ENCODE measurements at places on chromosomes 4 and X.

DNA sequence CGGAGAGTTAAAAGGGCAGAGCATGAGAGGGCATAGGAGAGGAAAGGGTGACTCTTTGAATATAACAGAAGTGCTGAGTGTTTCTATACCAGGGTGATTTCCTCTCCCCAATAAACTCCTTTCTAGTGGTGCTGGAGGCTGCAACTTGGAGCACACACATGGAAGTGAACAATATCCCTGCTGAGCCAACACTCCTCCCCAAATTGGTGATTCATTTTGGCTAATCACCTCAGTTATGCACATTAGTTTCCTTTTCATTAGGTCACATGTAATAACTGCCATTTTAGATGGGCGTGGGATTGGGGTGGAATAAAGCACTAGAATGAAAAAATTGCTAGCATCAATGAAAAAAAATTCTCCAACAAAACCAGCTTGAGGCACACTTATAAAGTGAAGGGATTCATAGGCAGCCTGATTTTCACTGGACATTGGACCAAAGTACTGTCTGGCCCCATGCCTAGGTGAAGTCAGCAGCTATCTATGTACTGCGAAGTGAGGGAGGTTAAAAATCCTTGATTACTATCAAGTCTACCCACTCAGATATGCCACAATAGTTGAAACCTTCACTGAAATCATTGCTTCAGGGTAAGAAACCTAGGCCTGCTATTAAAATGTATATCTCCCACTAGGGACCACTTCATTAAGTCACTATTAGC is 174.0 kb downstream of the GLUD2 start:
- no peak for DNase-seq

GRCh38 chrX:95382799-95383198 is 1301.8 kb upstream of the DIAPH2 start:
- DNase-seq: no peak

- no peak for DNase-seq
Observed at GRCh38 chr4:150127757-150128156, 49.5 kb downstream of the DCLK2 start.

DNA sequence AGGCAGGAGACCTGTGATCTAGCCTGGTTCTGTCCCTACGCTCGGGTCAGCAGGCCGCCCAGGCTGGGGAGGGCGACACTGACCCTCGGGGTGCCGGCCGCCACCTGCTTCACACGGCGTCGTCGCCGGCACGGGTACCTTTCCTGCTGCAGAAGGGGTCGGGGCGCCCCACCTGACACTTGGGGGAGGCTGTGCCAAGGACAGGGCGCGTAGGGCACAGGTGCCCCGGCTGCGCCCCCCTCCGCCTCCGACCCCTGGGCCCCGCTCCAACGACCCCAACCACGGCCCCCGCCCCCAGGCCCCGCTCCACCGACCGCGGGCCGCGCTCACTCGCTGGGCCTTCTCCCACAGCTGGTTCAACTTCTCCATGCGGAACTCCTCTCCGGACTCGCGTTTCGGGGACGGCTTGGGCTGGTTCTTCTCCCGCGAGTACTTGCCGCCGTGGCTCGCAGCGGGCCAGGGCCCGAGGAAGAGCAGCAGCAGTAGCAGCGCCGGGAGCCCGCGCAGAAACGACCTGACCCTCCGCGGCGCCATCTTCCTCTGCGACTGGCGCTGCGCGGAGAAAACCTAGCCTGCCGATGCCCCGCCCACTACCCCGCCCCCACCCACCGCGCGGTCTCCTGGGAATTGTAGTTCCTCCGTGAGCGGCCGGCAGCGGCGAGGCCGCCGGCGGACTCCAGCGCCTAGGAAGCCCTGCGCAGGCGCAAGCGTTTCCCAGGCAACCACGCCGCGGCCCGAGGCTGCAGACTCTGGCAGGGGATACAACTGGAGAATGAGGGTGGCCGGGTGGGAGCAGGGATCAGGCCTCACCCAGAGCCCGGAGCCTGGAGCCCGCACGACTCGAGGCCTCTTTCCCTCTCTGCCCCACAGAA is at the start of gene LRPAP1:
TSS of gene LRPAP1 (minus strand) at position 544 of the 872 bp plus-strand sequence. CDS start at position 534, 10 bp downstream.
- DNase-seq: peak; percentile 63
